NCI-H526 (cell line): ENCODE measurements at places on chromosomes 16 and 17.

GRCh38 chr16:24988129-24988518, 27.0 kb downstream of the ARHGAP17 start:
- no peak for DNase-seq

- no peak for DNase-seq
Measured at GRCh38 chr16:6751191-6751590, 581.5 kb upstream of the RBFOX1 start.

- DNase-seq: no peak
Measured at GRCh38 chr16:81668243-81669097, 110.6 kb upstream of the PLCG2 start.

DNA sequence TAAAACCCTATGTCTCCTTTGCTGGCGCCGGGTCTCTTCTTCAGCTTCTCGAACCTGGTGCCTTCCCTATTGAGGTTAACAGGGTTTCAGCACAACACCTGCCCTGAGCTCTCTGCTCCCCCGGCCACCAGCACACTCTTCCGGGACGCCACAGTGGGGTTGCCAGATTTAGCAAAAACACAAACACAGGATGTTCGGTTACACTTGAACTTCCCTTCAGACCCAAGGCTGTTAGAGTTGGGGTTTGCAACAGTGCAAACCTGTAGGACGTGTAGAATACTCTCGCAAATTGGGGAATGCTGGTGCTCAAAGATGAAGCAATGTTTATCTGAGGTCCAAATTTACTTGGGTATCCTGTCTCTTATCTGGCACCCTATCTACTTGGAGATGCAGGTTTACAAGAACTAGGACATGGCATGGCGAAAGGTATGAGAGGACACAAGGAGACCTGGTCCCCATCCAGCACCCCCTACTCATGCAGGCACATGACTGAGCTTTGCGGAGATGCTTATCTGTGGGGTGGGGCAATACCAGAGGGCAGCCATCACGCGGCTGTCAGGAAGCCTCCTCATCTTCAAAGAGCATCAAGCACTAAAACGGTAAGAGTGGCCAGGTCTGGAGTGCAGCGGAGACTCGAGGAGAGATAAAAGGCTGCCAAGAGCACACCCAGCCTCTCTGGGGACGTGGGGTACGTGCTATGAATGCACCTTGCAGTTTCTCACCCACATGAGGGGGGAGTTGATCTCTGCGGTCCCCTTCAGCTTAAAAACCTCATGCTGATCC, 52.8 kb downstream of the SDK2 start:
- DNase-seq: no peak

DNA sequence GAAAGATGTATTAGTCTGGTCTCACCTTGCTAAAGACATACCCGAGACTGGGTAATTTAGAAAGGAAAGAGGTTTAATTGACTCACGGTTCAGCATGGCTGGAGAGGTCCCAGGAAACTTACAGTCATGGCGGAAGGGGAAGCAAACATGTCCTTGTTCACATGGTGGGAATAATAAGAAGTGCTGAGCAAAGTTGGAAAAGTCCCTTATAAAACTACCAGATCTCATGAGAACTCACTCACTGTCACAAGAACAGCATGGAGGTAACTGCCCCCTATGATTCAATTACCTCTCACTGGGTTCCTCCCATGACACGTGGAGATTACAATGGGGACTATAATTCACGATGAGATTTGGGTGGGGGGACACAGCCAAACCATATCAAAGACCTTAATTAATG, 53.3 kb downstream of the BCL7C start:
- DNase-seq: no peak

- DNase-seq: no peak
Measured at GRCh38 chr16:49594685-49595498, 221.3 kb downstream of the C16orf78 start.

DNA sequence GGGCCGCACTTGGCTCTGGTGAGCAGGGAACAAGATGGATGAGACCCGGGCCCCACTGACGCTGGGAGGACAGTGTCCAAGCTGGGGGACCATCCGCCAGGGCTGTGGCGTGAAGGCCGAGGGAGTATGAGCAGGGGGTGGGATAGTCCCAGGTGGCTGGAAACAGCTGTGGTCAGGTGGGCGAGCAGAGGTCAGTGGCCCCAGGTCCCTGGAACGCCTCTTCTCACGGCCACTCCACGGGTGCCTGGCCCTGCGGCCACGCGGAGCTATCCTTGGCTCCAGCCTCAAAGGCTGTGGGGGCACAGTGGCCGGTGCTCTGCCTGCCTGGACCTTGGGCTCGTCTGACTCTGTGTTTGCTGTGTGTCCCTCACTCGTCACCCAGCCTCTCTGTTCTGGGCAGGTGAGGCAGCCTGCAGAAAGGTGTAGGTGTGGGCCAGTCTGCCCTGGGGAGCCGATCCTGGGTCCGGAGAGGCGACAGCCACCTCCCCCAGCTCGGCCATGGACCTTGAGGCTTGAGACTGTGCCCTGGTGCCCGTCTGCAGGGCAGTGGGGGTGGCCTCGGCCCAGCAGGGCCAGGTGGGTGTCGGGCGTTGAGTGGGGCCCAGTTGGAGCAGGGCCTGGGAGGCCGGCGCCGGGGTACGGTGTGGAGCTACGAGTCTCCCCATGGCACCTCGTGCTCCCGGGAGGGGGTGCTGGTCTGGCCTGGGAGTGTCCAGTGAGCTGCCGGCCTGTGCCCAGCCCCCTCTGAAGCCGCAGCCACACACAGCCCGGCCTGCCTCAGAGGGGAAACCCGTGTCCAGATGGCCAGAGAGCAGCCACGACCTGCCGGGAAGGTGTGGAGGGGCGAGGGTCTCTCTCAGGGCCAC, 10.0 kb downstream of the CACNA1H start:
- no peak for DNase-seq

DNA sequence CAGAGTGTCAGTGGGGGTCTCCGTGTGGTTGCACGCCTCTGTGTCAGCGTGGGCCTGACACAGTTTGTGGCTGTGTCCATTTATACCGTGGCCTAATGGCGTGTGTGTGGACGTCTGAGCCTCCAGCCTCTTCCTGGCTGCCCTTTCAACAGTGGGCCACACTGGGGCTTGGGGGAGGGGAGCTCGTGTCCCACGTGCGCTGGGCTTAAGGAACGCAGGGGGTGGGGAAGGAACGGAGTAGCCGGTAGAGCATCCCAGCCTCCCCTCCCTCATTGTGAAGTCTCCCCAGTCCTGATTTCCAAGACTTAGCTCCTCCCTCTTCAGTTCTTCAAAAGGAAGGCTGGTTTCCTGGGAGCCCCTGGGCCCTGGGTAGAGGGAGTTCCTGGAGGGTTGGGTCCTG, 9.5 kb upstream of the HES7 start:
- no peak for DNase-seq

GRCh38 chr16:67431775-67432505, 1.0 kb downstream of the HSD11B2 start:
- peak; percentile 27 for DNase-seq

DNA sequence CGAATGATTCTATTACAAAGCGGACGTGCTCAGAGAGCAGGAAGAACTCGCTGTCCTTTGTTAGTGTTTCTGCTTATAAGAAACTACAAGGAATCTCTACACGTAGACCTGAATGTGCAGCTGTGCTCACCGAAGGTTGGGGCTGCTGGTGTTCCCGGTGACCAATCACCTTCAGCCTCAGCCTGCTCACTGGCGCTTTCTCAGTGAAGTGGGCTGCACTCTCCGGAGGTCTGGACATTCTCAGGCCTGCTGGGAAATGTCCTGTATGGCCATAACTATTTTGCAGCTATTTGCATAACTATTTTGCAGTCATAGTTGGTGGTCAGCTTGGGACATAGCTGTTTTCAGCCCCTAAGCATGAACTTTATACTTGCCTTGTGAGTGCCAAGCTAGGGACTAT, 9.7 kb upstream of the CIAO3 start:
- DNase-seq: no peak

DNA sequence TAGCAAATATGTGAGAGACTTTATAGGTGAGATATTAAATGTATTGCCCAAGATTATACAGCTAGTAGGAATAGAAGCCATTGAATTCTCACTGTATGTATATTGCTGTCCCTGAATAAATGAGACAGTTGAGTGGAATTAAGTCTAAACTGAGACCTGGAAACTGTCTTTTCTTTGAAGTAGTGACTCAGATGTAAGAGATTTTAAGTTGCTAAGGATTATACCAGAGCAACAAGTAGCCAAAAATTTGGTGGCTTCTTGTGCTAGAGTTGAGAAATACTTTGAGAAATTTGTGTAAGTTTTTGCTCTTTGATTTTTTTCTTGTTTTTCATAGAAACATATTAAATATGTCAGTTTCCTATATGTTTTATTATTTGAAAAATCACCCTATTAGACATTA, 58.7 kb downstream of the TANC2 start:
- DNase-seq: no peak

GRCh38 chr16:46980926-46981325, 7.5 kb upstream of the DNAJA2 start:
- DNase-seq: no peak

GRCh38 chr16:88983771-88984687, 7.0 kb upstream of the CBFA2T3 start:
- DNase-seq: no peak

GRCh38 chr16:84689111-84689510, 10.7 kb upstream of the USP10 start:
- no peak for DNase-seq

DNA sequence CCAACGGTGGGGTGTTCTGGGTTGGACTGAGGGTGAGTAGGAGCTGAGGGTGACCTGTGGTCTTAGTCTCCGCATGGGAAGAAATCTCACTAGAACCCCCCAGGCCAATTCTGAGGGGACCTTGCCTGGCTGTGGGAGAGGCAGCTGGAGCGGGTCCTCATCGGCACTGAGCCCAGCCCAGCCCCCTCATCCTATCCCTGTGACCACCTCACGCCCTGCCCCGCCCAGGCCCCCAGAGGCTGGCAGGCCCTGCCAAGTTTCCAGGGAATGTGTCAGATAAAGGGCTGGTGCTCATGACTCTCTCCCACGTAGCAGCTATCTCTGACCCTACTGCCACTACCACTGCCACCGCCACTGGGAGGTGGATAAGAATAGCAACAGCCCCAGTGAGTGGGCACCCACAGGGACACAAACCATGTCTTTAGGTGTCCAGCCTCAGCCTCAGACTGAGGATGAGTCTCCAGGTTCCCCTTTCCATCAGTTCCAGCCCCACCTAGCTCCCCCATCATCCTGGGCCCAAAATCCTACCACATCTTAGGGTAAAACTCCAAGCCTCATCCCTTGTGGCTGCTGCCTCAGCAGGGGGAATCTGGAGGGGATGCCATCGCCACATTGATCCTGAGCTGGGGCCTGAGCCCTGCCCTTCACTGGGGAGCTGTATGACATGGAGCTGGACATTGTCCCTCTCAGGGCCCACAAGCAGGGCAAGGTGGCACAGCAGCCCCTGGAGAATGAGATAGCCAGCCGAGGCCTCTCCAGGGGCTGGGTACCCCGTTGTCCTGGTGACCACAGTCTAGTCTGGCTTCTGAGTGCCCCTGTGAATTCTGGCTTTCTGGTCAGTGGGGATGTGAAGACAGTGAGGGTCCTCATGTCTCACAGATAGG, 14.9 kb downstream of the CDH16 start:
- DNase-seq: no peak

DNA sequence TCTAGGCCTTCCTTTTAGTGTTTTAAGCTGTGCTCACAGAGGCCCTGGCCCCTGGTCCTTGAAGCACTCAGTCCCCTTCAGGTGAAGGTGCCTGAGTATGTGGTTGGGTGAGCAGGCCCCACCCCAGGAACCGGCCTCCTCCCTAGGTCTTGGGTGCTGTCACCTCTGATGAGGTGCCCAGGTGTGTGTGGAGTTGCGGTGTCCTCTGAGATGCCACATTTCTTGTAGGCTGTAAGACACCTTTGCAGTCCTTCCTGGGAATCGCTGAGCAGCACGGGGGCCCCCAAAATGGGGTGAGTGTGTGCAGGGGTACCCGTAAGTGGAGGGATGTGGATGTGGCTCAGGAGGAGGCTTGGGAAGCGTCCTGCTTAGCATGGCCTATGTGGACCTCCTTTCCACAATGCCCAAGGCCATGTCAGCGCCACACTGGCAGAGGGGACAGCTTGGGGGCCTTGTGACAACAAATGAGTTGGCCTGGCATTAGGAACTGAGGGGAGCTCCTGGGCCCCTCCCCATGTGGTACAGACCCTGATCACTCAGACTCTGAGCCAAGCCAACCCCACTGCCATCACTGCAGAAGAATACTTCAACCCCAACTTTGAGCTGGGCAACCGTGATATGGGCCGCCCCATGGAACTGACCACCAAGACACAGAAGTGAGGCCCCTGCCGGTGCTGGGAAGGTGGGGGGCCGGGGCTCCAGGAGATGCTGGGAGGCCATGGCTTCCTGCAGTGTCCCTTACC, 11.2 kb downstream of the CORO6 start:
- DNase-seq: no peak

GRCh38 chr17:28623696-28624095, 9.7 kb upstream of the RSKR start:
- no peak for DNase-seq

DNA sequence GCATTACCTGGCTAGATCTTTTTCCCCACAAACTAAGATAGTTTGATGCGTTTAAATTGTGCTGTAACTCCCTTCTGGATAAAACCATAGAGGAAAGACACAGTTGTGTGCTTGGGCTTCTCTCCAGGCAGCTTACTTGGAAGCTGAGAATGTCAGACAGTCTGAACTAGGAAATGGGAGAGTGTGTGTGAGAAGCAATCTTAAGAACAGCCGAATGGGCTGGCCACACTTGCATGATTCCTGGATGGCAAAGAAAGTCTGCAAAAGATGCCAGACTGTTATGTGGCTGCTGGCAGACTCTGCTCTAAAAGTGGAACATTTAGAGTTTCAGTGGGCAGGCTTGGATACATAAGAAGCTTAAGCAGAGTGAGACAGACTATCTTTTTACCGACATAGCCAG, 384.3 kb upstream of the PSMD7 start:
- no peak for DNase-seq

DNA sequence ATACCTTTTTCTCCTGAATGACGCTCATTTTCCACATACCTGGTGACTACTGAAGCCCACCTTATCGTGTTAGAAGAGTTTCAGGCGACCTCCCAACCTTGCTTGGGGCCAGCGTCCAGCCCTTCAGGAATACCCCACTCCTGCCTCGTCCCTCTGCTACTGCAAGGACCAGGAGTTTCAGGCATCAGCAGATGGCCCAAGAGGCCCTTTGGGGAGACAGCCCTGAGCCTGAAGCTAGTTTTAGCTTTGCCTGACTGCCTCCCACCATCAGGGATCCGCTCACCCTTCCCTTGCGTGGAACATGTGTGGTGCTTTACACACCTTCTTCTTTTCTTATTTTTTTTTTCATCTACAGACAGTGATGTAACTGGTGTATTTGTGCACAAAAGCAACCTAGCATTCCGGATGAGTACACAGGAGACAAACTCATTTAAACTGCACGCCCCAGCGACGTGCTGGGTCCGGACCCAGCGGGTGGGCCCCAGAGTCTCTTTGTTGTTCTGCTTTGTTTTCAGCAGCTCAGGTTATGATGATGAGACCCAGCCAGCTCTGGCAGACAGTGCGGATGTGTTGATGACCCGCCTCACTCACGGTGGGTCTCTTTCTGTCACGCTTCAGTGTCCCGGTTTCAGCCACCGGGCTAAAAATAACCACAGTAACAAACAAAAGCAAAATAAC, 242.4 kb downstream of the C16orf95 start:
- DNase-seq: no peak

GRCh38 chr17:46012506-46013079, 13.5 kb downstream of the STH start:
- no peak for DNase-seq

GRCh38 chr17:9432134-9432885, 143.3 kb downstream of the STX8 start:
- DNase-seq: no peak
